ENCODE measurements at places on chromosomes 4 and X.

DNA sequence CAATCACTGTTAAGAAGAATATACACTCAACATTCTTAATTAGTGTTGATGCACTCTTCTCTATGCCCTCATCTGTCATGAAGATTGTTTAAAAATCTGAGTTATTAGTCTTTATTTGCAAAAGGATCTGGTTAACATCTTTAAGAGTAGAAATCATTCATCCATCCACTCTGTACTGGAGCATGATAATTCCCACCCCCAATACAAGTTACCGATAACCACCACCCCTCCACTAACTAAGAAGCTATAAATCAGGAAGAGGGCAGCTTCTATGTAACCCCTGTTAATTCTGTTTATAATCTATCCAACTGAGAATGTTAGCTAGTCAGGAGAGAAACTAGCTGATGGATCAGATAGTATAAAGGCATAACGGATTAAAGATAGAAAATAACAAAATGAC lies 34.5 kb downstream of the RAB28 start:
- DNase-seq = no peak

- DNase-seq = no peak
Observed at GRCh38 chr4:60134099-60134498, 1066.0 kb upstream of the ADGRL3 start.

DNA sequence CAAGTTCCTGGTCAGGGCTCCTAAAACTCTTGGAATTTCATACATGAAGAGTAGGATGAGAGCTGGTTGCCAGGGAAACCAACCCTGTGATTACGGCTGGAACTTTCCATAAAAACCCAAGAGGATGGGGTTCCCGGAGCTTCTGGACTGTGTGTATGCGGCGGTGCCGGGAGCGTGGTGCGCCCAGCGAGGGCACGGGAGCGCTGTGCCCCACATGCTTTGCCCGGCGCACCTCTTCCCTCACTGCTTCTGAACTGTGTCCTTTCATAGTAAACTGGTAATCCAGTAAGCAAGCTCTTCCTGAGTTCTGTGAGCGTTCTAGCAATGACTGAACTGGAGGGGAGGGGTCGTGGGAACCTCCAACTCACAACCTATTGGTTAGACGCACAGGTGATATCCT lies 152.6 kb downstream of the AFAP1 start:
- DNase-seq = no peak

- DNase-seq = no peak
Observed at GRCh38 chrX:20352935-20353336, 86.2 kb upstream of the RPS6KA3 start.

GRCh38 chr4:55256787-55257186 lies 89.3 kb upstream of the SRD5A3 start:
- DNase-seq = no peak

DNA sequence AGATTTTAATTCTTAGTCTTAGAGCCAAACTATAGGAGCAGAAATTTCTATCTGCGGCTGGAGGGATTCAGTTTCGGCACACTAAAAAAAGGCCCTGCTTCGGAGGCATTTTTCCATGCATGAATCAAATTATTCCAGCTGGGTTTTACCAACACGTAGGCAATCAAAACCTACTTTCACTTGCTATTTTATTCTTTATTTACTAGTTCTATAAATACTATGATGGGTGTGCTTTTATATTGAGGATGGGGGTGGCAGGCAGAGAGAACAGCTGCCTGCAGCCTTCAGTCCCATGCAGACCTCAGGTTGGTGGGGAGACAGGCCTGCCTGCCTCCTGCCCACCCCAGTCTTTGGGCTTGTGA lies 609.8 kb downstream of the BCOR start:
- no peak for DNase-seq

DNA sequence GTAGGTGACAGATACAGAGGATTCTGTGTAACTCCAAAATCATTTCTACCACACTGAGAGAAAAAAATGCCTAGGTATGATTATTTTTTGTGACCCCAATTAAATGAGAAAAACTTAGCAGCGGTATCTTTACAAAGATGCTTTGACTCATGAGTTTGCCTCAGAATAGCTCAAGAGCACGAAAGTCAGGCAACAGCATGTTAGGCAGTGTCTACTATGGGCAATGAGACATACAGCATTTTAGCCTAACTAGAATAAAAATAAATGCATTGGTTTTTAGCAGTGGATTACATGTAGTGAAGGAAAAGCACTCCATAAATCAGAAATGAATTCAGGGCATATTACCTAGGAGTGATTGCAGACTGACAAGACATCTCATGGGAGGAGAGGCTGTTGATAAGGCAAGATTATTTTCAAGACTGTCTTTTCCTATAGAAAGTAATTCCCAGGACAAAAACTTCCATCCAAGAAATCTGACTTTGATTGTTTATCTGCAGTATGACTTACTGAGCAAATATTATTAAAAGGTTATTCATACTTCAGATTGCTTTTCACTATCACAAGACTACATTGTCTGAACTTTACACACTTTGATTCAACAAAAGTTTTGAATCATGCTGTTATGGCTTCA lies 3.6 kb downstream of the ANXA10 start:
- DNase-seq = no peak

DNA sequence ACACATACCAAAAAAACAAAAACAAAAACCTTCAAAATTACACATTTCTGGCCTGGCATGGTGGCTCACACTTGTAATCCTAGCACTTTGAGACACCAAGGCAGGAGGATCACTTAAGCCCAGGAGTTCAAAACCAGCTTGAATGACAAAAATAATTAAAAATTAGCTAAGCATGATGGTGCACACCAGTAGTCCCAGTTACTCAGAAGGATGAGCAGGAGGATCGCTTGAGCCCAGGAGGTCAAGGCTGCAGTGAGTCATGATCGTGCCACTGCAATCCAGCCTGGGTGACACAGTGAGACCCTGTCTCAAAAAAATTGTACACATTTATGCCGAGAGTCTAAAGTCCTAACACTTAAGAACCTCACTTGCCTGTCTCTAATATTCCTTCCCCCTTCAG lies 18.3 kb downstream of the SLC39A8 start:
- no peak for DNase-seq

GRCh38 chr4:11323771-11324170 lies 104.9 kb downstream of the HS3ST1 start:
- DNase-seq = no peak

DNA sequence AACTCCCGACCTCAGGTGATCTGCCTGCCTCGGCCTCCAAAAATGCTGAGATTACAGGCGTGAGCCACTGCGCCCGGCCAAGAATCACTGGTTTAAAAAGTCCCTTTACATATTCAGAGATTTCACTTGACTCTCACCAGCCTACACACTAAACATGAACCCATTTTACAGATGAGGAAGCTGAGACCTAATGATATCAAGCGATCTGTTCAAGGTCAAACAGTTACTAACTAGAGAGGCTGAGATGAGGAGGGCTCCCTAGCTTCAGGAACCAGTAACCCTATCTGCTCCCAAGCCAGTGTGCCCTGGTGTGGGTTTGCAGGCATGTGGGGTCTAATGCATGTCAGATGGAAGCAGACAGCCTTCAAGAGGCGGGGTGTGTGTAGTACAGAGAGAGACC lies 59.6 kb upstream of the AFAP1 start:
- DNase-seq = no peak

- DNase-seq = no peak
Observed at GRCh38 chr4:76729460-76729859, 168.5 kb downstream of the SOWAHB start.

DNA sequence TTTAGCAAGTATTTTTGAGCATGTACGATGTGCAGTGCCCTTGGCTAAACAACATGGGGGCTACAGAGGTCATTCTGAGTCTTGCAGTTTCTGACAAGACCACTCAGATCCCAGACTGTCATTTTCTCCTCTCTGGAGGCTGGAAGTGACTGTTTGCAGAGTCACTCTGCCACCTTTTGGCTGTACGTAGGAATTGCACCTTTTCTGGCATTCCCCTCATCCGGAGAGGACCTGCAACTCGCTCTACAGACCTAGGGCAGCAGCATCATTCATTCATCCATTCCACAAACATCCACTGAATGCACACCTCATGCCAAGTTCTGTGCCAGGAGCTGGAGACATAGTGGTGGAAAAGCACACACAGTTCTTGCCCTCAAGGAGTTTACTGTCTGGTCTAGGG lies 160.4 kb upstream of the GPR101 start:
- DNase-seq = no peak

DNA sequence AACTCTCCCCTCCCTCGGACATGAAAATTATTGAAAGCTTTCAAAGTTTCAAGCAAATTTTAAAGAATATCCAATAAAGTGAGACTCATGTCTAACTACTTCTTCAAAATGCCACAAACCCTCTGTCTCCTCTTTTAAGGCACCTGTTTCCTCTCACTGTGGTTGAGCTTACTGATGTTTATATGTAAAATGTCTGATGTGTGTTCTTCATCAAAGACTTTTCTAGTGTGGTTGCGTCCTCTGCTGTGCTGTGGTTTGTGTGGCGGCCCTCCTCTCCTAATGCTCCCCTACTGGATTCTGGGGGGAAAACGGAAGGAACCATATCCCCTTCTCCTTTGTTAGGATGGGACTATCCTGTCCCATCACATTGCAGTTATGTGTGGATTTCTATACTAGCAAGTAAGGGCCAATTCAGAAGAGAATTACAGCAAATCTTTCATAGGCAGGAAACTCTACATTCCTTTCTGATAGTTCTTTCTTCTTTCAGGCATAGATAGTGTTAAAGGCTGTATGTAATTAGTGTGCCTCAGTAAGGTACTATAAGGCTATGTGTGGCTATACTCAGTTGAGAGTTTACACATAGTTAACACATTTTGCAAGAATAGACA lies 221.0 kb upstream of the GPRIN3 start:
- no peak for DNase-seq

DNA sequence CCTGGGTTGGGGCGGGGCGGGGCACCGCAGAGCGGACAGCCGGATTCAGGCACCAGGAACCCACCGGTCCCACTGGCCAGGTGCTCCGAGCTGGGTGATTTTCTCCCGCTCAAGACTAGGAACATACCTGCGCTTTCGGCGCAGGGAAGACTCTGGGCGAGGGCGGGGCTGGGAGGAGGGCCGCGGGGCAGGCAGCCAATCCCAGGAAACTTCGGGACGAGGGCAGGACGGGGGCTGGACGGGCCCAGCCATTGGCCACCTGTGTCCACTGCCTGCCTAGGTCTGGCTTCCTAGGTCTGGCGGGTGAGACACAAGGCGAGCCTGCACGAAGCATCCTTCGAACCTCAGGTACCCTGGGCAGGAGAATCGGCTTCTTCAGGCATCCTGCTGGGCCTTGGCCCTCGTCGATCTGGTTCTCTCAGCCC lies 274 bp upstream of the ERVMER34-1 start:
- DNase-seq = no peak

DNA sequence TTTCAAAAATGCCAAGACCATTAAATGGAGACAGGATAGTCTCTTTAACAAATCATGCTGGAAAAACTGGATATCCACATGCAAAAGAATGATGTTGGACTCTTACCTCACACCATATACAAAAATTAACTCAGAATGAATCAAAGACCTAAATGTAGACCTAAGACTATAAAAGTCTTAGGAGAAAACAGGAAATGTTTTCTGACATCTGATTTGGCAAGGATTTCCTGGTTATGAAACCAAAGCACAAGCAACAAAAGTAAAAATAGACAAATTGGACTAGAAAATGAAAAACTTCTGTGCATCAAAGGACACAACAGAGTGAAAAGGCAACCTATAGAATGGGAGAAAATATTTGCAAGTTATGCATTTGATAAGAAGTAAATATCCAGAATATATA lies 37.6 kb downstream of the ARFIP1 start:
- DNase-seq = no peak

- DNase-seq = no peak
Observed at GRCh38 chrX:41452565-41453356, 5.6 kb downstream of the NYX start.

DNA sequence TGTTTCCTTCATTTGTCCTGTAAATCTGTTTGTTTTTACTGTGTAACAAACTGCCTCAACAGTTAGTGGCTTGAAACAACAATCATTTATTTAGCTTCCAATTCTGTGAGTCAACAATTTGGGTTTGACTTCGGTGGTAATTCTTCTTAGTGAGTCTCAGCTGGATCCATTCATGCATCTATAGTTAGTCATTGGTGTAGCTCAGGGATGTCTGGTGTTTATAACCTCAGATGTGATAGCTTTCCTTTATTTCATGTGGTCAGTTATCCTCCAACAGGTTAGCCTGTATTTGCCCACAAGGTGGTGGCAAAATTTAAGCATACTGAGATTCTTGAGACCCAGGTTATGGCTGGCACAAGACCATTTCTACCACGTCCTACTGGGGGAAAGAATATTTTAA lies 1267.2 kb downstream of the RAPGEF2 start:
- DNase-seq = no peak

DNA sequence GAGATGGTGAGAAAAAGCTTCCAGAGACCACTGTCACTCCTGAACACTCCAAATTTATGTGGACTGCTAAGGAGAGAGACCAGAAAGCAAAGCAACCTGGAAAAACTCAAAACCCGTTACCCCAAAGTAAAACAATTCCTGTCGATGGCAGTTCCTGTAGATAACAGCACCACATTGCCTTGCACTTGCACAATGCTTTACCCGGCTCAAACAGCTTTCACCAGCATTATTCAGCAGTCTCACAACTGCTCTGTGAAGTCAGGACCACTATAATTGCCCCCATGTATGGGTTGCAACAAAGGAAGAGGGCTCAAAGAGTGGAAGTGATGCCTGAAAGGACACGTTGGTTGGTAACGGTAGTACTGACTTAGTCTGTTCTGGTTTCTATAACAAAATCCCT lies 234.8 kb downstream of the BCOR start:
- no peak for DNase-seq

DNA sequence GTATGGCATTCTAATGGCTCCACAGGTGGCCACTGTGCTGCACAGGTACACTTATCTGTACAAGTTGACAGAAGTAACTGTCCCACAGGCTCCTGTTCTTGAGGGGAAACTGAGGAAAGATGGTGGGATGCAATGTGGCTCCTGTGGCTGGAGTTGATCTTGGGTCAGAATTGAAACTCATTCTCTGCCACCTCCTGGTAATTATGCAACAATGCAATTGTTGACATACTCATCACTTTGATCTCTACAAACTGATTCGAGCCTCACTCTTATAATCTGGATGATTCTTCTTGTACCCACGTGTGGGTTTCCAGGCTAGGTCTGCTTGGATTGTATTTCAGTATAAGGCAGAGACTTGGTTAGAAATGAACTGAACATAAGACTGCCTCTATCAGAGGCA lies 148.8 kb downstream of the CCNG2 start:
- DNase-seq = no peak

Data from stimulated activated CD4-positive, alpha-beta T cell treated with anti-CD3 and anti-CD28 coated beads, Interleukin-15, amount 100 ng/mL, for 1 hour (primary cell).